ENCODE measurements at places on chromosomes 7 and 10. TPM values are rescaled to one million over a fixed set of nuclear protein-coding genes. Genes with fewer than 3 reads are reported as not detected.

DNA sequence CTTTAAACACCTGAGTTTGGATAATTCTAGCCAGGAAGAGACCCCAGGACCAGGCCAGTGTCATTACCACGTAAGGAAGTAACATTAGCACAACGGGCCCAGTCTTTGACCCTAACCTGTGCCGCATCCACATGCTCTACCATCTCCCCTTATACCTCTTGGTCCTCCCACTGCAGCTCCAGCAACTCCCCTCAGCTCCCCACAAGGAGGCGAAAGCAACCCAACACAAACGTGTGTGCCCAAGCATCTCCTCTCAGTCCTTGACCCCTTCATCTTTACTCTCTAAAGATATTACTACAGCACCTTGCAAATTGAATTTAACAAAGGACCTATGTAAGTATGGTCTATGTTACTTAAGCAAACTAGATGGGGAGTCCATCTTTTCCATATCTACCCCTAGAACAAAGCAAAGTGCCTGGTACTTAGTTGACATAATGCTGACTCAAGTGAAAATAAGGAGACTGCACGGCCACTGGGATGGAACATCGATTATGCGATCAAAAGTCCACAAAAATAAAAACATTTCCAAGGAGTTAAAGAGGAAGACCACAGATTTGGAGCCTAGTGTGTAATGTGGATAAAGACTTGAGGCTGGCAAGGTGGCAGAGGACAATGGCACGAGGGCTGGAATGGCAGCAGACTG lies 147.7 kb downstream of the JAZF1 start:
- DNase-seq, result no peak

The RTKN2 gene
- total RNA-seq, result 4.5 TPM

GRCh38 chr7:76201732-76202665 lies at the start of gene SRRM3:
Gene SRRM3, plus strand, starts transcription at chr7:76201896. Its CDS starts 33,171 bp downstream, at chr7:76235067.
- peak; percentile 48 for DNase-seq

The MYO3A gene
- total RNA-seq, result not detected

- DNase-seq, result peak; percentile 59
These were observed 20.6 kb downstream of the CLRN3 start for GRCh38 chr10:127872011-127872761.

The TDRD1 gene
- total RNA-seq, result not detected

GRCh38 chr7:28373990-28374389 lies 38.3 kb upstream of the CREB5 start:
- DNase-seq, result no peak

DNA sequence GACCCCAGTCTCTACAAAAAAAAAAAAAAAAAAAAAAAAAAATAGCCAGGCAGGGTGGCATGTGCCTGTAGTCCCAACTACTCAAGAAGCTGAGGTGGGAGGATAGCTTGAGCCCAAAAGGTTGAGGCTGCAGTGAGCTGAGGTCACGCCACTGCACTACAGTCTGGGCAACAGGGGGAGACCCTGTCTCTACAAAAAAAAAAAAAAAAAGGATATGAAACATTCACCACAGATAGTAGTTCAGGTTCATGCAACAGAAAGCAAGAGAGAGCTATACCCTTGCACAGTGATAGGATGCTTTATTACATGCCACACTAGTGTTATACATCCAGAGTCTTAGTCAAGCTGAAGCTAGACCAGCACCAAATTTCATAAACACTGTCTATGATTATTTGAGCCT lies 148.4 kb upstream of the KAT6B start:
- no peak for DNase-seq

DNA sequence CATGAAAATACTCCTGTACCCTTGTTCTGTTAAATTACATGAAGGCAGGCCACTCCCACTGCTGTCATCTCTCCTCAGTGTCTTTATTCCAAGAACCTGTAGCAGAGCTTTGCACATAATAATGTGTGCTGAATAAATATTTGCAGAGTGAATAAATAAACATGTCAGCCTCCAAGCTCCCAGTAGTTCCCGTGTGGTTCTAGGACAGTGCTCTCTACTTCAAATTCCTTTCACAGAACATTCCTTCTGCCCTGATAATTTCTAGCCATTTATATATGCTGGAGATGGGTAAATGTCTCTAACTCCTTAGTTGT lies 20.3 kb upstream of the HYAL4 start:
- no peak for DNase-seq

DNA sequence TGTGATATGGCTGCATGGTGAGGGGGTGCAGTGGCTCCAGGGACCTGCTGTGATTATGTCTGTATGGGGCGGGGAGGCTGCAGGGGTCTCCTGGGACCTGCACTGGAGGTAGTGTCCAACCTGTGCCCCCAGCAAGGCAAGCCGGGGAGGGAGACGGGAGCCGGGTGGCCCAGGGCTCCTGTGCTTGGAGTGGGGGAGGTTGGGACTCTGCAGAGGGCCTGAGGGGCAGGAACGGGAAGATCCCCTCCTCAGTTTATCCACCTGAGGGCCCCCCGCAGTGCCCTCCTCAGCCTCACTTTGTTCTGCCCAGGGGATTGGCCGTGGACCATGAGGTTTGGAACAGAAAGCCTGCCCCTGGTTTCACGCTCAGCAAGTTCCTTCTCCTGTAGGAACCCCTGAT lies 22.8 kb upstream of the PWWP2B start:
- DNase-seq, result no peak

DNA sequence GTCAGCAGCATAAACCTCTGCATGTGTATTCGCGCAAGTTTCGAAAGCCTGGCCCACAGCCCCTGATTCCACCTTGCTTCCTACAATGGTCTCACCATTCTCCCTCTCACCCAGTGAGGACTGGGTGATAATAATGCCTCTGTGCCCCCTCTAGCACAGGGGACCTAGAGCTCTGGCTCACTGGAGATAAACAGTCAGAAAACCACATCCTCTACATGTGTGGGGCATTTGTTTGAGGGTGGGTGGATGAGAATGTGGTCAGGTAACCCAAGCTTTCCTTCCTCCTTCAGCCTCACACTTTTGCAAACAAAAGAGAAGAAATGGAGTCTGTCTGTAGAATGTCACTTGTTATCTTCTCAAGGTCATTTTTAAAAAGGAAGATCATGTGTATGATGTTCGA lies 373.5 kb downstream of the KCNMA1 start:
- DNase-seq, result no peak

DNA sequence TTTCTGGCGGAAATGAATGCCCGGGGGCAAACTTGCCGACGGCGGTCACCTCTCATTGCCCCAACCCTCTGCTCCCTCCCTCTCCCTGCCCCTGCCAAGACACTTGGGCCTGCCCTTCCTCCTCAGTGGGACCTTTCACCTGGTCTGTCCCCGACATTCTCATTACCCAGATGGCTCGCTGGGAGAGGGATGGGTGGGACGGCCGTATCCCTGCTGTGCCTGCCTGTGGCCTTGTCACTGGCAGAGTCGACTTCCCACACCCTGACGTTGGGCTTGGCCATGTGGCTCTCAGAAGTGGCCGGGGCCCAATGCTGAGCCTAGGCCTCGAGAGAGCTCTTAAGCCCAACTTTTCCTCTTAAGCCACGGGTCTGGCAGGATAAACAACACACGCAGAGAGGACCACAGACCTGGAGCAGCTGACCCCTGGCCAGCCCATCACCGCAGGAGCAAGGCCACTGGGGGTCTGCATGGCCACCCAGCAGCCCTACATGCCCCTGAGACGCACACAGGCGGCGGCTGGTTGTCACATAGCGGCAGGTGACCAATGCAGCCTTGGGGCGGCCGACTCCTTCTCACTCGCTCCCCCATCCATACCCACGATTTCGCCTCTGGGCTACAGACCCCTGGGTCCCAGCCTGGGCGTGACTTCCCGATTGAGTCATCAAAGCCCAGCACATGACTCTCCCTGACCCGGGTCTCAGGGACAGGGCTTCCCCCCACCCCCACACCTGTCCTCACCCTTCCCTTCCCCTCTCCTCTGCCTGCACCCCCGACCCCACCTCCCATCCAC lies 40.1 kb downstream of the SLC29A4 start:
- DNase-seq, result no peak

- DNase-seq, result peak; percentile 51
These were observed 9.9 kb downstream of the SLC25A13 start for GRCh38 chr7:96311967-96312366.

DNA sequence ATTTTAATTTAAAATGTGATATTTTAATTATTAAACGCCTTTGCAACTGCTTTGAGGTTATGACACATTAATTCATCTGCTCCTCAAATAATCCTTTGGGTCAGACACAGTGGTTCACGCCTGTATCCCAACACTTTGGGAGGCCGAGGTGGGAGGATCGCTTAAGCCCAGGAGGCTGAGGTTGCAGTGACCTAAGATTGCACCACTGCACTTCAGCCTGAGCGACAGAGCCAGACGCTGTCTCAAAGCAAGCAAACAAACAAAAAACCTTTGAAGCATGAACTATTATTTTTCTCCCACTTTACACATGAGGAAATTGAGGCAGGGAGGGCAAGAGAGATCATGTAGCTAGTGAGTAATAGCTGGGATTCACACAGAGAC lies 1.5 kb upstream of the POLD2 start:
- no peak for DNase-seq

DNA sequence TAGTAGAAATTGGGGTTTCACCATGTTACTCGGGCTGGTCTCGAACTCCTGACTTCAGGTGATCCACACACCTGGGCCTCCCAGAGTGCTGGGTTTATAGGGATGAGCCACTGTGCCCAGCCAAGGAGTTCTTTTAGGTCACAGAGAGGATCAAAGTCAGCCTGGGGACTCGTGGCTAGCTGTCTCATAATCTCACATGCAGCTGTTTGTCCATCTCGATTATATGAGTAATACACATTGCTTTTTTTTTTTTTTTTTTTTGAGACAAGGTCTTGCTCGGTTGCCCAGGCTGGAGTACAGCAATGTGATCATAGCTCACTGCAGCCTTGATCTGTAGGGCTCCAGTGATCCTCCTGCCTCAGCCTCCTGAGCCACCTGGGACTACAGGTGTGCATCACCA lies 2.2 kb downstream of the IFT22 start:
- DNase-seq, result no peak

- no peak for DNase-seq
These were observed 1201.1 kb downstream of the SORCS1 start for GRCh38 chr10:105963334-105963884.

GRCh38 chr7:34357068-34357467 lies 300.9 kb upstream of the NPSR1 start:
- peak; percentile 74 for DNase-seq

GRCh38 chr7:116782177-116782711 lies 80.1 kb upstream of the CAPZA2 start:
- peak; percentile 88 for DNase-seq

- DNase-seq, result no peak
These were observed at the start of gene ITGA8 for GRCh38 chr10:15719899-15720634. Gene ITGA8, minus strand, starts transcription at chr10:15719922. Its CDS starts 151 bp downstream, at chr10:15719771.

The ZFAND2A gene
- total RNA-seq, result 20.8 TPM

DNA sequence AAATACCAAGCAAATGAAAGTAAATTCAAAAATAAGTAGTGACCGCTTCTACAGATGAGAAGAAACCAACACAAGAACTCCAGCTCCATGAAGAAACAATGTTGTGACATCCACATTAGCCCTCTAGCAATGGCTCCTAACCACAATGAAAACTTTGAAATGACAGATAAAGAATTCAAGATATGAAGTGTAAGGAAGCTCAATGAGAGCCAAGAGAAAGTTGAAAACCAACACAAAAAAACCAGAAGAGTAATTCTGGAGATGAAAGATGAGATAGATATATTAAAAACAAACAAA lies 68.2 kb upstream of the DDC start:
- DNase-seq, result no peak

GRCh38 chr10:36171953-36172940 lies 530.2 kb upstream of the FZD8 start:
- DNase-seq, result peak; percentile 64

DNA sequence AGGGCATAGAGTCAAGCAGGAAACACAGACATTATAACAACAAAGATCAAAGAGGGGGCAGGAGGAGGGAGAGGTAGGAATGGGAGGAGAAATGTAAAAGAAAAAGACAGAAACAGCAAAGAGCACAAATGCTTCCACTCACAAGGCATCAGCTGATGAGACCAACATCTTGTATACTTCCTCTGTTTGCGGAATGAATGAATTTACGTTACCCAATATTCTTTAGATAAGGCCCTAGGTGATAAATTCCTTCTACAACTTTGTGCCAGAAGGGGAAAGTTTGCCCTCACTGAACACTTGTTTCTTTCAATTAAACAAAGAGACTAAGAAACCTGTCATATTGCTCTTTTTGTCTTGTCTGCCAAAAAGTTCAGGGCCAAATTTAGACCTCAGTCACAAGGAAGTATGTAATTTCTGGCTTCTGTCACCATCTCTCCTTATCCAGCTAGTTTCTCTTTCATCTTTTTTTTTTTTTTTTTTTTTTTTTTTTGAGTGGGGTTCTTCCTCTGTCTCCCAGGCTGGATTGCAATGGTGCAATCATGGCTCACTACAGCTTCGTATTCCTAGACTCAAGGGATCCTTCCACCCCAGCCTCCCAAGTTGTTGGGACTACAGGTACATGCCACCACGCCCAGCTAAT lies 116.4 kb upstream of the NANOS1 start:
- no peak for DNase-seq

GRCh38 chr10:67988606-67989005 lies 86.5 kb downstream of the HERC4 start:
- DNase-seq, result no peak

DNA sequence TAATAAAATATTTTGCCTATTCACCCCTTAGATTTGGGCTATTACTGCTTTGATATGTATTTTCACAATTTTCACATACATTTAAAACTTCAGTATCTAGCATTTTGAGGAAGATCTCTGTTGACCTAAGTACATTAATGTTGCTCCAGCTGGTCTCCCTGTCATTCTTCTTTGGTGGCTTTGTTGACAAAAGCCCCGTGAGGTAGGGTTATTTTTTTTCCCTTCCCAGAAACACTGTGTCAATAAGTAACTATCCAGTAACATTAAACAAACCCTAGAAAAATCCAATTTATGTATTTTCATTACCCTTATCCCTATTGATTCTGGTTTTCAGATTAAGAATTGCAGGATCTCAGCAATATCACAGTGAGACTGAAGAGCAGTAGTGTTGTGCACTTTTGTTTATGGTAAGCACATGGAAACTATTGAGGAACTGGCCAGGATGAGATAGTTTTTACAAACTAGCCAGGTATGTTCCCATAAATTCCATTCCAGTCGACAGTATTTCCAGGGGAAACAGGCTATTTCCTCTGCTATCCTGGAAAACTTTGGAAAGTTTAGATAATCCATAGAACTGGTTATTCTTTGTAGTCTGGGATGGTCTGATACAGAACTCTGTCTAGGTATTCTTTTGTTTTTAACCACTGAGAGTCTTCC lies 198.2 kb downstream of the PON1 start:
- no peak for DNase-seq

The HMX3 gene
- 0.26 TPM for total RNA-seq

- DNase-seq, result no peak
These were observed 31.9 kb downstream of the XRCC2 start for GRCh38 chr7:152643979-152644559.

- DNase-seq, result no peak
These were observed 13.0 kb upstream of the TRPV6 start for GRCh38 chr7:142898377-142899170.

DNA sequence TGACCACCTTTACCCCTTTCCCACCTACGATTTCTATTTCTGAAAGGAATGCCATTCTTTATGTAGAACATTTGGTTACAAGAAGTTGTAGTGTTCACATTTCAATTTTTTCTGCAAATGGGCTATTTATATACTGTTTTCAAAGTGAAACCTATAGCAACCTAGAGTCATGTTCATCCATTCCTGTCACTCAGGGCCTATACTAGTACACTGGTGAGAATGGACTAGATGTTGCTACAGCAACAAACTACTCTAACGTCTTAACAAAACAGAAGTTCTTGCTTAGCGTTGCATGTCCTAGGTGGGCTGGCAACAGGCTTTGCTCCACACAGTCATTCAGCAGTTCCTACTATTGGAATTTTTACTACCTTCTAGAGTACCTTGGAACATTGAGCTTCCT lies 16.3 kb downstream of the CASD1 start:
- no peak for DNase-seq

The FFAR4 gene
- not detected for total RNA-seq
